Stimulated activated CD4-positive, alpha-beta T cell treated with anti-CD3 and anti-CD28 coated beads, Interleukin-1b, Interleukin-23, amount 100 ng/mL, for 1 hour (primary cell): ENCODE measurements at places on chromosomes 13 and 19.

DNA sequence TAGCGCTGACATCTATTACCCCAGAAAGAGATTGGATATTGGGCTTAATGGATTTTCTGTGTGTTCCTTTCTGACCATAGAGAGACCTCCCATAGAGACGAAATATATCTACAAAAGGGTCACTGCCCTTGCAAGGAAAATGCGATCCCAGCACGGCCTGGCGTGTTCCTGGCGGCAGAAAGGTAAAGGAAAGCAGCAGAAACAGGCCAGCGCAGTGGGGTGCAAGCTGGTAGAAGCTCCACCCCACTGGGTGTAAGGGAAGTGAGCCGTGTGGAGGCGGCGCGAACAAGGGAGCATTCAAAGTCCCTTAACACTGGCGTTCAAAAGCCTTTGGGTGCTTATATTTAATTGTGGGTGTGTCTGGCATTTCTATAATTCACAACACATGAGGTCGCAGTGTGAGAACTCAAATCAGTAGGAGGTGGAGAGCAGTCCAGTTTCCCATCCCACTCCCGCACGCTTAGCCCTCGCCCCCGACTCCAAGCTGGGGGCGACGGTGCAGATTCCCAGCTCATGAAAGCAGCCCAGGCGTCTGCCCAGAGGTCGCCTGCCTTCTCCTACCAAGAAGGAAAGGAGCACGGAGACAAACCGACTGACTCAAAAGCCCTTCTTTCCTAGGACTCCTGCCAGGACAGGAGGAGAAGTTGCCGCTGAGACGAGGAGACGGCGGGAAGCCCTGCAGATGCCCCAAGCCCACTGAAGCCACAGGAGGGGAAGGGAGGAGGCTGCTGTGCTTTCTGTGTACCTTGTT lies 478.4 kb downstream of the FOXO1 start:
- no peak for DNase-seq

DNA sequence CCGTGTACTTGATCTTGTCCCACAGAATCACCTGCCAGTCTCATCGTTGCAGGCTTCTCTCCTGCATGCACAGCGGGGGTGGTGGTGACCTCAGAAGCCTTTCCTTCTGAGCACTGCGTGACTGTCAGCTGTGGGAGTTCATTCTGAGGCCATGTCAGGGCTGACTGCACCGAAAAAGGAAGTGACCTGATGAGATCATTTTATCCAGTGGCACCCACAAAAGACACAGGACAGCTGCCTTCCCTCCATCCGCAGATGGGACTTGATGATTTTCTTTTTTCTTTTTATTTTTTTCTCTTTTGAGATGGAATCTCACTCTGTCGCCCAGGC lies 89.7 kb downstream of the RAB20 start:
- DNase-seq = no peak

DNA sequence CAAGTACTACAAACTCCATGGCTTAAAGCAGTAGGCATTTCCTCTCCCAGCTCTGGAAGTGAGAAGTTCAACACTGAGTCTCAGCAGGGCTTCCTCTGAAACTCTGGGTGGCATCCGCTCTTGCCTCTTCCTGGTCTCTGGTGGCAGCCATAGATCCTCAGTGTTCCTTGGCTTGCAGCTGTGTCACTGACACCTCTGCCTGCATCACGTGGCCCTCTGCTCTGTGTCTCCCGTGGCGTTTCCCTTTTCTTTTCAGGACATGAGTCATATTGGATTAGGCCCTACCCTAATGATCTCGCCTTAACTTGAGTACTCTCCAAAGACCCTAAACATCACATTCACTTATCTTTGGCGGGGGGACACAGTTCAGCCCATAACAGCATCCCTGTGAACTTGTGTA lies 466.7 kb downstream of the MYO16 start:
- DNase-seq = no peak

DNA sequence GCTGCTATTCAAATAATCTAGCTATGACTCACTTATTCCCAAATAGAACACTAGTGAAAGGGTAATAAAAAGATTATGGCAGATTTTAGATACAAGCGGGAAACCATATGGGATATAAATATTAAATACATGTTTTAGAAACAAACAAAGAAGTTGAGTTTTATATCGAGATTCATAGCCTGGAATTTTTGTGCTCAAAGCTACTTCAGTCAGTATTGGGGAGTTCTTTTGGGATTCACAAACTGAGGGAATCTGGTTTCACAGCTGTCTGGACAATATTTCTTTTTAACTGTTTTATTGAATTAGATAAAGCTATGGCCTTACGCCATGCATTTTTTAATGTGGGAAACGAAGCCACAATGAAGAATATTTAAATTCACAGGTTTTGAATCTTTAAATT lies 257.1 kb upstream of the PCDH20 start:
- DNase-seq = no peak

DNA sequence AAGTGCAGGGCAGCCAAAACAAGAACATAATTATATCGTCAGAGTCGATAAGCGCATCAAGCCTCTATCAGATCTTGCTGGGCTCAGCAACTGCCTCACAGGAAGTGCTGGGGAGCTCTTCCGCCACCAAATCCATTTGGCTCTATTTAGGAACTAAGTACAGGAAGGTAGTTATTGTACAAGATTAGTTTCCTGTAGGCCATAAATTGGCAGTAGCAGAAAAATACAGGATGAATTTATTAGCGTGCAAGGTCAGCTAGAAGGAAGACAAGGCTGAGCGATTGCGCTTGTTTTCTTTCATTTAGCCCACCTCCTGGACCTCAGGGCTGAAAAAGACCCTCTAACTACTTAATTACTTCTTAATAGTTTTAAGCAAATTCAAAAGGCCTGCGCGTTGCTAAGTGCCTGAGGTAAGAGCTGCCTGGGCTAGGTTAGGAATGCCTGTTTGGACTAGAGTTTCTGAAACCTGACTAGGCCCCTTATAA lies 118.5 kb downstream of the IRS2 start:
- DNase-seq = no peak

DNA sequence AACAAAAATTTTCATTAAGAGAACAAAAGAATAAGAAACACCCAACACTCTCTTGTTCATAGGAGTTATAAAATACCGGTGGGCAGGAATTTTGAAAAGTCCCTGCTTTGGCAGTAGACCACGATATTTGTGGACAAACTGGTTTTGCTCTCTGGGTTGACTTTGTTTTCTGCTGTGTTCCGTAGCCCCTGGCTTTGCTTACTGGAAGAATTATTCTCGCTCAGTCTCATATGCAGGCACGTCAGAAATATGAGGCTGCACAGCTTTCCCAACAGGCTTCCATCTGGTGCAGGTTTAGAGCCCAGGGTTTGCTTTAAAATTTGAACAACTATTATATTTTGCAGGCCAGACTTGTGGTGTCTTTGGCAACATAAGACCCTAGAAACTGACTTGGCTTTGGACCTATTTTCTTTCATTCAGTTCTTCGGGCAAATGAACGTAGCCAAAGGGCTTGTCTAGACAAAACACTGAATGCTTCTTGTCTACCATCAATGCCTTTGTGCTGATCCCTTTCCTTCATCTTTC lies 2012.6 kb downstream of the PCDH9 start:
- DNase-seq = no peak

GRCh38 chr13:73224703-73225102 lies 165.9 kb downstream of the KLF5 start:
- no peak for DNase-seq

DNA sequence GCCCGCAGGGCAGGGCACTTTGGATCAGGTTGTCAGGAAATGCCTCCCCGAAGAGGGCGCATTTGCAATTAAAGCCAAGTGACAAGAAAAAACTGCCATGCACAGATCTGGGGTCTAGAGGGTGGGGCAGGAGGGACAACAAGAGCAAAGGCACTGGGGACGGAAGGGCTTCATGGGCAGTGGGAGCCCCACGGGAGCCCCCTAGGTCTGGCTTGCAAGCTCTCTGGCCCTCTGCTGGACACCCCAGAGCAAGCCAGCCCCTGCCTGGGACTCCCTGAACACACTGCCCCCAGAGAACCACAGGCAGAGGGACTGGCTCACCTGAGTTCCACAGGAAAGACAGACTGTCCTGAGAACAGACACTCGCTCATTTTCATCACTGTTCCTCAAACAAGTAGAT lies 30.2 kb upstream of the C19orf12 start:
- no peak for DNase-seq
